ENCODE measurements at places on chromosomes 6 and 20.

GRCh38 chr6:125354649-125355048 is 52.9 kb upstream of the HDDC2 start:
- no peaks in the 10 kb centered on the region for H3K36me3 ChIP-seq
- DNase-seq, result no peak
- H3K4me1 ChIP-seq, result peaks cover 4% of the 10 kb centered on the region
- no peak overlapping the region for H3K4me3 ChIP-seq

GRCh38 chr6:56026455-56027180 is 151.2 kb upstream of the BMP5 start:
- no peak overlapping the region for H3K27ac ChIP-seq
- no peak for DNase-seq
- H3K36me3 ChIP-seq, result no peaks in the 10 kb centered on the region
- no peaks in the 10 kb centered on the region for H3K27me3 ChIP-seq

DNA sequence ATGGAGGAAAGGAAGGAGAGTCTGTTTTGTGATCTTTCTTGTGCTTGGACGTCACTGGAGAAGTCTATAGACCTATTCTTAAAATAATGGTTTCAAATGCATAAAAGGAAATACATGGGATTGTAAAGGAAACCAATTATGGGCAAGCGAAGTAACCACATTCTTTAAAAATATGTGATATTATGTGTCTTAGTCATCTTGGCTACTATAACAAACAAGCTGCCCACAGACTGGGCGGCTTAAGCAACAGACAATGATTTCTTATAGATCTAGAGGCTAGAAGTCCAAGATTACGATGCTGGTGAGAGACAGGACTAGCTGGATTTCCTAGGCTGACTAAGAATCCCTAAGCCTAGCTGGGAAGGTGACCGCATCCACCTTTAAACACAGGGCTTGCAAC is 49.4 kb upstream of the CD83 start:
- no peaks in the 10 kb centered on the region for H3K36me3 ChIP-seq
- H3K27ac ChIP-seq, result no peak overlapping the region
- peaks cover 2% of the 10 kb centered on the region for H3K4me1 ChIP-seq
- peaks cover 3% of the 10 kb centered on the region for H3K27me3 ChIP-seq
- no peak overlapping the region for H3K4me3 ChIP-seq

DNA sequence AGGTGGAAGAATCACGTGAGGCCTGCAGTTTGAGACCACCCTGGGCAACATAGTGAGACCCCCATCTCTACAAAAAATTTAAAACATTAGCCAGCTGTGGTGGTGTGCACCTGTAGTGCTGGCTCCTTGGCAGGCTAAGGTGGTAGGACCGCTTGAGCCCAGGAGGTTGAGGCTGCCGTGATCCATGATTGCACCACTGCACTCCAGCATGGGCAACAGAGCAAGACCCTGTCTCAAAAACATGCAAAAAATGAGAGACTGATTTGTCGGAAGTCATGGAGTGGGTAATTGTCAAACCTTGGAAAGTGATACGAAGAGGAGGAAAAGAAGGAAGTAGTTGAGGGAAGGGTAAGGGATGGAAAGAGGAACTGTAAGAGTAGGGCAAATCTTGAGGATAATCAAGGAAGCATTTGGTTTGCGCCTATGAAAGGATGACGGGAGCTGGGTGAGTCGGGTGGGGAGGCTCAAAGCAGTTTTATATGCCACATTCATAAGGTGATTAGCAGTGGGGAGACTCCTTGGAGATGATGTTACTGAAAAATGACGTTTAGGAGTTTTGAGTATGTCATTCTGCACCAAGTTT is 14.5 kb downstream of the L3MBTL3 start:
- H3K36me3 ChIP-seq, result peaks cover 17% of the 10 kb centered on the region
- H3K4me1 ChIP-seq, result peaks cover 58% of the 10 kb centered on the region
- H3K27me3 ChIP-seq, result no peaks in the 10 kb centered on the region
- no peak overlapping the region for H3K27ac ChIP-seq
- H3K4me3 ChIP-seq, result no peak overlapping the region
- DNase-seq, result no peak

- H3K27me3 ChIP-seq, result peaks cover 5% of the 10 kb centered on the region
- peaks cover 12% of the 10 kb centered on the region for H3K4me1 ChIP-seq
These were observed 4.5 kb upstream of the TREM2 start for GRCh38 chr6:41167173-41167963.

DNA sequence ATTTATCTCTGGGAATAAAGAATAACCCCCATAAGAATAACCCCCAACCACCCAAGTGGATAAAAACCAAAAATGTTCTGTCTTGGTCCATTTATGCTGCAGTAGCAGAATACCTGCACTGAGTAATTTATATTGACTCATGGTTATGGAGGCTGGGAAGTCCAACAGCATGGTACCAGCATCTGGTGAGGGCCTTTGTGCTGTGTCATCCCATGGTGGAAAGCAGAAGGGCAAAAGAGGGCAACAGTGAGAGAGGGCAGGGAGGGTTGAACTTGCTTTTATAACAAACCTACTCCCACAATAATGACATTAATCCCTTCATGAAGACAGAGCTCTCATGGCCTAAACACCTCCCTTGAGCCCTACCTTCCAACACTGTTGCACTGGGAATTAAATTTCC is 133.7 kb downstream of the ERMARD start:
- H3K36me3 ChIP-seq, result peaks cover 7% of the 10 kb centered on the region
- DNase-seq, result no peak
- H3K4me3 ChIP-seq, result no peak overlapping the region
- no peaks in the 10 kb centered on the region for H3K4me1 ChIP-seq
